ENCODE measurements at places on chromosomes 12 and 14.

- DNase-seq = no peak
Observed at GRCh38 chr12:103313894-103314293, 181.9 kb downstream of the C12orf42 start.

- no peak for DNase-seq
Observed at GRCh38 chr12:13082861-13083260, 20.6 kb downstream of the GSG1 start.

GRCh38 chr14:75909630-75910029 is 72.2 kb downstream of the TGFB3 start:
- DNase-seq = no peak

- peak; percentile 48 for DNase-seq
Observed at GRCh38 chr14:95518045-95518751, 1.7 kb upstream of the SYNE3 start.

DNA sequence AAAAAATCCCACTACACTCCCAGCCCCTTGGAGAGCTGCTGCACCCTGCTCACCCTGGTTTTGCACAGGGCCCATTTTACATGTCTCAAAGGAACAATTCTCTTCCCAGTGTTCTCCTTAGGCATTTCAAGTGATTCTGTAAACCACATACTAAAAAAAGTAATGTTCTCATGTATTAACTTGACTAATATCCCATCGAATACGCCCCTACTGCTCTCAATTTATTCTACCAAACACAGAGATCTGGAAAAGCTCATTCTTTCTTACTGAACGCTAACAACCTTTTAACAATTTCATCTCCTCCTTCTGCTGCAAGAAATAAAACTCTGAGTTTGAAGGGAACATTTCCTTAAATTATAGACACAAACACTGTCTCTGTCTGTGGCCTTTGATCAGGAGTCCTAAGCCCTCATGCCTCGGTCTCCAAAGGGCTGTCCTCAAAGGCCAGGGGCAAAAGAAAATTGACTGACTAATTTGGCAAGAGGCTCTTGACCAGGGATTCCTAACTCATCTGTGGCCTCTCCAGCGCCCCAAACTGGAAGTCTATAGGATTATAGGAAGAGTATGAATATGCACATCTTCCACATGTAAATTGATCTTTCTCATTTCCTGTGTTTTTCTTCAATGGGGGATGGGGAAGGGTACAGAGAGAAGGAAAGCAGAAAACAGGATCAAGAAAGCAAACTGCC is 17.1 kb upstream of the TSPAN11 start:
- DNase-seq = no peak

GRCh38 chr14:104624939-104625338 is 20.4 kb upstream of the TMEM179 start:
- DNase-seq = no peak

DNA sequence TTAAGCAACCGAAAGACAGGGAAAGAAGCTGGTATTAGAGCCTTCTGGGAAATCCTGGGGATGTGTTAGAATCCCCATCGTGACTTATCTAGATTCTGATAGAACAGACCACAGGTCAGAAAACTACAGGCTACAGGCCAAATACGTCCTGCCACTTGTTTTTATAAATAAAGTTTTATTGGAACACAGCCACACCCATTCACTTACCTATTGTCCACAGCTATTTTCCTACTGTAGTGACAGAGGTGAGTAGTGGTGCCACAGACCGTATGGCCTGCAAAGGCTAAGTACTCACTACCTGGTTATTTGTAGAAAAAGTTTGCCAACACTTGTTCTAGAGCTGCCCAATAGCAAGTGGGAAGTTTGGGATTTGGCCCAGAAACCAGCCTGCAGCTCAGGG is 53.8 kb downstream of the HRK start:
- DNase-seq = no peak

DNA sequence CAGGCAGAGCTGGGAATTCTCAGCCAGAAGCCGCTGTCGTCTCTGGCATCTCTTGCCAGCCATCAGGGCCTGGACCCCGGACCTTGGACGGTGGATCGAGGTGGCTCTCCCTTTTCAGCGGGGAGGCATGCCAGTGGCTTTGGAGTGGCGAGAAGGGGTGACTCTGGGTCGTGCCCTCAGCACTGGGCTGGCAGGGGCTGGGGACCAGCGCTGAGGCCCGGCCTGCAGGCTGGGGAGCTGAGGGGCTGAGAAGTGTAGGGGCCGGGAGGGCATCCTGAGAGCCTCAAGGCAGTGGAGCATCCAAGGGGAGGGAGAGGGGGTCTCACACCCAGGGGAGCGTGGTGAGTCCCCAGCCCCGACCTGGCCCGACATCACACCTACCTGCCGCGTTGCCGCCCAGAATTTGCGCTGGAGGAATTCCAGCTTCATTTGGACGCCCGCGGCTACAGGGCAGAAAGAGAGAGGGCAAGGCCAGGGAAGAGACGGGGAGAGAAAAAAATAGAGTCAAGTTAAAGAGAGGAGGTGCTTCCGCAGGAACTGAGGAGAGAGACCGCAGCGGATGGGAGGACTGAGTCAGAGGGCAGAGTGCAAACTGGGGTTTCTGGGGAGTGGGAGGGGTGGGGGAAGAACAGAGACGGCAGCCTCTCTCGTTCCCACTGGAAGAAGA is 9.0 kb upstream of the LRTM2 start:
- DNase-seq = peak; percentile 31

DNA sequence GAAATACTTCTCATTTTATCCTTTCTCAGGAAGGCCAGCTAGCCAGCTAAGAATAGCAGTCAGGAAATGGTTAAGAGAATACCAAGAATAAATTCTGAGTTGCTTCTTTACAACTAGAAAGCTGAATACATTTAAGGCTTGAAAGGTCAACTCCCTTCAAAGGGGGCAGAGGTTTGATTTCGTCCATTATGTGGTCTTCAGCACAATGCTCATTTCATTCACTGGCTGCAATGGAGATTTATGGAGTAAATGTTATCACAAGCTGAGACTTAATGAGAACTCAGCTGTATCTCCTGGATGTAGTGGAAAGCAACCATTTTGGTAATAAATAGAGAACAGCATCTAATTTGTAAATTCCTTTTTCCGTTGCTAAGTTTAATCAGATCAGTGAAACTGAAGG is 265.0 kb upstream of the FKBP4 start:
- DNase-seq = no peak

DNA sequence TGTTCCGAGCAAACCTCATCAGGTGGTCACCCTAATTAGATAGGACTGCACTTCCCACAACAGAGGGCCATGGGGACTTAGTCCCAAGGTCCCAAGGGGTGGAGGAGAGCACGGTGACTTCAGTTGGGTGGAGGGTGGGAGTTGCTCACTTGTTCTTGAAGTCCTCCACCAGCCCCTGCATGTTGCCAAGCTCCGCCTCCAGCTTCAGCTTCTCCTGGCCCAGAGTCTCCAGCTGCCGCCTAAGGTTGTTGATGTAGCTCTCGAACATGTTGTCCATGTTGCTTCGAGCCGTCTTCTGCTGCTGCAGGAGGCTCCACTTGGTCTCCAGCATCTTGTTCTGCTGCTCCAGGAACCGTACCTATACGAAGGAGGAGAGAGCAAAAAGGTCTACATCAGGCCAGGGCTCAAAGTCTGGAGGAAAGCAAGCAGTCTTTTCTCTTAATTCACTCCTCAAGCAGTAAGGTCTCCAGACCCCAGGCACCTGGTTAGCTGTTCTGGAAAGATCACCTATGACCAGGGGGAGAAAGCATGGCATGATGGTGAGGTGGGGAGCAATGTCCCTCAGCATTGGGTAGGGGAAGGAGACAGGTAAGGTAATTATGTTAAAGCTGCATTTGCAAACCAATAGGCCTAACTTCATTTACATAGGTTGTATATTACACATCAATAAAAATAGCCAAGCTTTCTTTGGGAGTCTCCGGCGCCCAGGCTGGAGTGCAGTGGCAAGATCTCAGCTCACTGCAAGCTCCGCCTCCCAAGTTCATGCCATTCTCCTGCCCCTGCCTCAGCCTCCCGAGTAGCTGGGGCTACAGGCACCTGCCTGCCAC is 2.9 kb downstream of the KRT8 start:
- no peak for DNase-seq

DNA sequence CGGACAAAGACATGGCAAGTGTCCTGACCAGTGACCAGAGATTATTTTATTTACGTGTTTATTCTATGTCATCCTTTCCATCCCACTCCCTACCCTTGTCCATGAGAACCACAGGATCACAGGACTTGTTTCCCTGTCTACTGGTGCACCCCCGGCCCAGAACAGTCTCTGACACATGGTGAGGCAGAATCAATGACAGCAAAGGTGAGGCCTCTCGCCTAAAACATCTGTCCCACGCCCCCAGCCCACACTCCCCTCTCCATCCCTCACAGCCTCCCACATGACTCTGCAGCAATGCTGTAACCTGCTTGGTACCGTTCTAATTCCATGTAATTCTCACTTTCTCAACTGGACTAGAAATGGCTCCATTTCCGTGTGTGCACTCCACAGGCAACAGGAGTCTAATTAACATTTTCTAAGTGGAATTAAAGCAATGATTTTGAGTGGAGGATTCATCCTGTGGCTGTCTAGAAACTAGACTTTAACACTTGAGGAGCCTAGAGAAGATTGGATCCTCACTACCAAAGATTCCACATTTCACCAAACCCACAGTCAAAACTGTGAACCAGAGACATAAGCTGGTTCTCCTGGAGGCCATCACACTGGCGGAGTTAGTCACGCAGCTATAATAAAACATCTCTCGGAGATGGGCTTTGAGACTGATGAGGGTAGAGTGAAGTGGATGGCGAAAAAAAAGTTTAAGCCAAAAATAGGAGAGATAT is 150.1 kb downstream of the PIWIL1 start:
- no peak for DNase-seq

GRCh38 chr12:32257695-32258496 is 141.5 kb upstream of the FGD4 start:
- no peak for DNase-seq

GRCh38 chr12:108812324-108812723 is 45.1 kb downstream of the SSH1 start:
- DNase-seq = no peak

GRCh38 chr14:52129721-52130120 is 60.9 kb upstream of the NID2 start:
- no peak for DNase-seq

DNA sequence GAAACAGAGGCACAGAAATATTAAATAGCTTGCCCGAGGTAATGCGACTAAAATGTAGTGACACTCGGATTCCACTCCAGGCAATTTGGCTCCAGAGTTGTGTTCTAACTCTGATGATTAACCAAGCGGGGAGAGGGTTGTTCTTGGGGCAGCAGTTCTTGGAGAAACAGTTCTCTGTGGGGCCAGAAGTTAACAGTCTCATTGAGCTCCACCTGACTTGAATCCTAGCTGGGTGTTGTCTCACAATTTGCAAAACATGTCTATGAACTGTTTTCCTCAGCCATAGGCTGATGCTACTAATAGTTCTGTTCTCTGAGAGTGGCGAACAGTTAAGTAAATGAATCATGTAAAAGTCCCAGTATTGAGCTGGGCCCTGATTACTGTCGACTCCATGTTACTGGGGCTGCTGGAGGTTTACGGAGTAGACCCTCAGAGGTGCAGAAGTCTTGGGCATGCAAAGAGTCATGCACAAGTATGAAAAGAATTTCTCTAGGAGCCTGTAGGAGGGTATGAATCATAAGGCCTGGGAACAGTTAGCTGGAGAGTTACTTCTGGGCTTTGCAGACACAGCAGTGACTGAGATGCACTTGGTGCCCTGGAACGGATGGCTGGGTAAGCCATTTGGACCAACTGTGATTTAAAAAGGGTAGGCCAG is 15.4 kb upstream of the NIN start:
- no peak for DNase-seq

GRCh38 chr14:24595073-24595808 is 14.2 kb downstream of the GZMH start:
- DNase-seq = no peak

GRCh38 chr12:55830601-55831446 is 1.4 kb upstream of the DNAJC14 start:
- peak; percentile 53 for DNase-seq

DNA sequence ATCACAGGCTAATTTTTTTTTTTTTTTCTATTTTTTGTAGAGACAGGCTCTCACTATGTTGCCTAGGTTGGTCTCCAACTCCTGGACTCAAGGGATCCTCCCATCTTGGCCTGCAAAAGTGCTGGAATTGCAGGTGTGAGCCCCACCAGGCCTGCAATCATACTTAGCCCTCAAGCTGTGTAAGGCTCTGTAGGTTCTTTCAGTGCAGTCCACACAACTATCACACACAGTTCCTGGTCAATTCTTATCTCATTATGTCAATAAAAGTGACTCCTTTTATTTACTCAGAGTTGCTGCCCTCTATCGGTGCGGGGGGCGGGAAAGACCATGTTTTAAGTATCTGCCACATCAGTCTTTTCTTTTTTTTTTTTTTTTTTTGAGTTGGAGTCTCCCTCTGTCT is 29.0 kb downstream of the SLC2A3 start:
- no peak for DNase-seq
